ENCODE measurements at places on chromosomes 11 and 22. TPM values are rescaled to one million over a fixed set of nuclear protein-coding genes. Genes with fewer than 3 reads are reported as not detected.

GRCh38 chr11:47847892-47848699 lies at the start of gene NUP160:
Gene NUP160 (minus strand): TSS chr11:47848350. CDS start chr11:47848318, 32 bp downstream.
- DNase-seq: peak; percentile 30

DNA sequence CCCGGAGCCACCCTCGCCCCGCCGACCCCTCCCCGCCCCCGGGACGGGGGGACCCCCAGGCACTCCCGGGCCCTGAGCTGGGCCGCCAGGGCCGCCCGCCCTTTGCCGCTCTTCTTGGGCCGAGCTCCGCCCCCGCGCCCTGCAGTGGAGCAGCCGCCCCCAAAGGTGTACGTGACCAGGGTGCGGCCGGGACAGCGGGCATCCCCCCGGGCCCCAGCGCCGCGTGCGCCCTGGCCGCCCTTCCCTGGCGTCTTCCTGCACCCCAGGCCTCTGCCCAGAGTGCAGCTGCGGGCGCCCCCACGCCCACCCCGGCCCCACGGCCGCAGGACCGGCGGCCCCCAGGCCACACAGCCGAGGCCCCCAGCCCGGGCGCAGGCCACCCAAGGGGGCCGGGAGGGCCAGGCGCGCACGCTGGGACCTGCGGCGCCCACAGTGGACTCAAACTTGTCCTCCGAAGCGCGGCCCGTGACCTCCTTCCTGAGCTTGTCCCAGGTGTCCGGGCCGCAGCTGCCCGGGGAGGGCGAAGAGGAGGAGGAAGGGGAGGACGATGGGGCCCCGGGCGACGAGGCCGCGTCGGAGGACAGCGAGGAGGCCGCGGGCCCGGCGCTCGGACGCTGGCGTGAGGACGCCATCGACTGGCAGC lies 7.4 kb downstream of the B4GALNT4 start:
- DNase-seq: no peak

- no peak for DNase-seq
Measured at GRCh38 chr11:19403196-19403895, 162.6 kb upstream of the E2F8 start.

- no peak for DNase-seq
Measured at GRCh38 chr22:47419239-47419638, 656.8 kb downstream of the TBC1D22A start.

The CDK2AP2 gene
- total RNA-seq: 36.1 TPM

The MTCH2 gene
- total RNA-seq: 103 TPM

Measured in astrocyte (in vitro differentiated cells and primary cell).